ENCODE measurements at places on chromosomes 3 and 15. TPM values are rescaled to one million over a fixed set of nuclear protein-coding genes. Genes with fewer than 3 reads are reported as not detected.

- no peak for DNase-seq
Measured at GRCh38 chr15:63677778-63678177, 80.6 kb downstream of the FBXL22 start.

DNA sequence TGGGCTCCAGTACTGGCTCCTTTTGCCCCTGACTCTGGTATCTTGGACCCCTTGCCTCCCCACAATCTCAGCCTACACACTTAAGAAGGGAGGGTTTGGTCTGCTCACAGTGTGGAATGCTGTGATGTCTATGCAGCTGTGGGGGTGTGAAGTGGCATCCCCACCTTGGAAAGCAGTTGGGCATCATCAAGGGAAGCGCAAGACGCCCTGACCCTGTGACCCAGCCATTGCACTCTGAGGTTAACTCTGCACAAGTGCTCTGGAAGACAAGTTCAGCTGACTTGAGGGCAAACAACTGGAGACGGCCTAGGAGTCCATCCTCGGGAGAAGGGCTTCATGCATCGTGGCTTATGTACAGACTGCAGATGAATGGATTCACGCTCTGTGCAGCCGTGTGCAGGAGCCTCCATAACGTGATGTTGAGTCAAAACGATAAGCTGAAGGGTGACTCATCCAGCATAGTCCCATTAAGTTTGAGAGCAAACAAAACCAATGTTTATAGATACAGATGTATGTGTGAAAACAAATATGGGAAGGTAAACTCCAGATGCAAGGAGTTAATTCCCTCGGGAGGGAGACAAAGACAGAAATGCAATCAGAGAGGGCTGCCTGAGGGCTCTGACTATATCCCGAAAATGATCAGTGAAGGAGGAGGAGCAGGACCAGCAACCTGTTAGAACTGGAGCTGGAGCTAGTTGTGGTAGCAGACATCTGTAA lies 86.8 kb downstream of the LSM3 start:
- peak; percentile 19 for DNase-seq

- DNase-seq, result no peak
Measured at GRCh38 chr3:127706312-127706711, 33.6 kb downstream of the ABTB1 start.

- DNase-seq, result no peak
Measured at GRCh38 chr3:42686832-42687650, 1.7 kb downstream of the KLHL40 start.

LRRC31 gene
- polyA plus RNA-seq, result not detected

DNA sequence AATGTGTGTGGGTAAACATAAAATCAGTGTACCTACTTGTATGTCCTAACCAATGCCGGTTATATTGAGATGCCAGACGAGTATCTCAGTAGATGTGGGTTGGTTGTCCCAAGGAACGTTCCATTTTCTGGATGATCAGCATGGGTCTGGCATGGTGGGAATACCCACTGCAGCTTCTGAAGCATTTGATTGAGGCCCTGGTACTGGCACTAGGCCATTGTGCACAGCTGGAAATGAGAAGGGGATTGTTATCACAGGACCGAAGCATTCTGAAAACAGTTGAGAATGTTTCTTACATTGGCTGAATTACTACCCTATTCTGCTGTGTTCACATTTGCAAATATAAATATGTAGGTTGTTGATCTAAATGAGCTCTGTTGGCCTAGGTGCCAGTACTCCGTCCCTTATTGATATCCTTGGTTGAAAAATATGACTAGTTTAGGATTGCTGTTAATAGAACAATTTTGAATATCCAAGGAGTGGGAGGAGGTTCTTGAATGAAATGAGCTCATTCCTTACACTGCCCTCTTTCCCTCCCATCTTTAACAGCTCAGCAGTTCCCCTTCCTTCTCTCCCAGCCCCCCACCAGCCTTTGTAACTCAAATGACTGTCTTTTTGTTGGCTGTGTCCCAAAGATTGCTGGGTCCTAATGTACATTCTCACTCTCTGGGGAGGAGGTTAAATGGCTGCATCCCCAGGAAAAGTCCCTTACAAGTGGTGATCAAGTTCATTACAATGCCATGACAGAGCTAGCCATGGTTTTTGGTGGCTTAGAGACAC lies 293.3 kb upstream of the TPM1 start:
- no peak for DNase-seq

GRCh38 chr3:71551311-71551919 lies 32.1 kb downstream of the FOXP1 start:
- no peak for DNase-seq

FBXW12 gene
- not detected for polyA plus RNA-seq

OR5K2 gene
- polyA plus RNA-seq, result not detected

DNA sequence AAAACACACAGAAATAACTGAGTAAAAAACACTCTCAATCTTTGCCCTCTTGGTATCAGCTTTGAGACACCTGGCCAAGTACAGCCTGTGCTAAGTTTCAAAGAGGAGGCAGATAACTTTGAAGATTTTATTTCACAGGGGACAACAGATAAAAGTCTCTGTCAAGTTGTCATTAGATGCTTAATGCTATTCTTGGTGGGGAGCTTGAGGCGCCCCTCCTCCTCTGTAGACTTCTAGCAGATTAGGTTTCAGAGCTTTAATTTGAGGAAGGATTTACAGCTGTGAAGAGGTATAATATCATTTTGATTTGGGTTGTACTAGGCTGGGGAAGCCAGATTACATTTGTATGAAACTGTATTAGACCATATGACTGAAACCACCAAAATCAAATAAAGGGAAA lies 620.3 kb downstream of the FHIT start:
- DNase-seq, result no peak

- DNase-seq, result no peak
Measured at GRCh38 chr15:30023798-30024295, 58.9 kb upstream of the GOLGA8J start.

DNA sequence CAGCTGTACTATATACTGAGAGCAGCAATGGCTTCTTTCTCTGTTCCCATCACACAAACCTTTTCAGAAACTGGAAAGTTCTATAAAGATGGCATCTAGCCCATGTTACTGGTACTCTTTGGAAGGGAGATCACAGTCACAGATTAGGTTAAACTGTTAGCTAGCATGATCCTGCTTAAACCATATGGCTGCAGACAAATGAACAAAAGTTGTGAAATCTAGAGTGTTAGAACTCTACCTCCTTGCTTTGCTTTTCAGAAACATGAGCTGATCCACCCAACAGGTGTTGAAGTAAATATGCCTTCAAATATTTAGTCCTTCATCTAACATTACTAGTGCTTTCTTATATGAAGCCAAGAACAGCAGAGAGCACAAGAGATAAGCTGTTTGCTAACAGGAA lies 102.6 kb downstream of the SNRK start:
- no peak for DNase-seq
